Kidney (tissue), 22 donors: ENCODE measurements at places on chromosomes 3 and 15.

- DNase-seq, result no peak
Measured at GRCh38 chr15:44094781-44095180, 100.3 kb downstream of the FRMD5 start.

- peak; percentile 40 for DNase-seq
Measured at GRCh38 chr3:29279286-29279685, 1.6 kb upstream of the RBMS3 start.

DNA sequence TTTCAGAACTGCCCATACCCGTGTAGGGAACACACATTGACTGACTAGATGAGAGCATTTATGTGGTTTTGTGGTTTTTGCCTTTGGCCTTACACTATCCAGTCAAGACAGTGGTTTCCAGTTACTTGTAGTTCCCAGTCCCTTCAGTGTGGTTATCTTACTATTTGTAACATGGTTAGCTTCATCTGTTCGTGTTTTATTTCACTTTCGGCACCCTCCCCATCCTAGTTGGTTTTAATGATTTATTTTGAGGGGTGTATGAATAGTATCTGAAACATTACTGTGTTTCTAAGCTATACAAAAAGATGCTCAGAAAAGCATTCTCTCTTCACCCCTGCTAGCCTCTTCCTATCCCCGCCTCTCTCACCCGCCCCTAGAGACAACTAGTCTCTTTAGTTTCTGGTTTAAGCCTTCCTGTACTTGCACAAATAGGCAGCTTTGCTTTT is 14.1 kb downstream of the LYSMD4 start:
- no peak for DNase-seq

GRCh38 chr3:154301561-154301960 is 22.7 kb downstream of the DHX36 start:
- DNase-seq, result no peak

- no peak for DNase-seq
Measured at GRCh38 chr15:34043391-34043790, 4.4 kb upstream of the AVEN start.

DNA sequence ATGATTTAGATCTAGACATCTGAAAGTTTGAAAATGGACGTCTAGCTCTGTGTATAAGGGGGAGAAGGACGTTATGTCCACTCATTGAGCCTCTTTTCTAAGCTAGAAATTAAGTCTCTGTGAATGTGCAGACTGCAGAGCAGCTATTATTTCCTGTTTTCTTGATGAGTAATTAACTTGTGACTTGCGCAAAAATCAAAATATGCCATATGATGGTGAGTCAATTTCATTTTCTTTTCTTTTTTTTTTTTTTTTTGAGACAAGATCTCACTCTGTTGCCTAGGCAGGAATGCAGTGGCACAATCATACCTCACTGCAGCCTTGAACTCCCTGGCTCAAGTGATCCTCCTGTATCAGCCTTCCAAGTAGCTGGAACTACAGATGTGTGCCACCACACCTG is 14.1 kb downstream of the LACTB start:
- no peak for DNase-seq

GRCh38 chr3:124831628-124832199 is 55.5 kb downstream of the ITGB5 start:
- DNase-seq, result no peak

- DNase-seq, result no peak
Measured at GRCh38 chr3:129371041-129371826, 57.2 kb downstream of the EFCAB12 start.

DNA sequence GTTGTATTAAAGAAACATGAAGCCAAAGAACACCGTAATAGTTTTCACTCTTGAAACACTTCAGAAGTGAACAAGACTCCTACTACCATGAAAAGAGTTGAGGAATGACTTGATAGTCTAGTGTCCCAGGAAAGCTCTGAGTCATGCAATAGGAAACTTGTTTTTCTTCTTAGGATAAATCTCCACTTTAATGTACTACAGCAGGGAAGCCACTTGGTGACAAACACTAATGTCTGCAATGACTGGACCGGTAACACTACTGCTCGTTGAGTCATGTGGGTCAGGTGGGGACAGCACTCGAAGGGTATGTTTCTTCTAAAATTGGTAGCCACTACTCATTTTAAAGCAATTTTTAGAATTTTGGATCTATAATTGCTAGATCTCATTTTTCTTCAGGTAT is 291.7 kb upstream of the CNTN3 start:
- no peak for DNase-seq

DNA sequence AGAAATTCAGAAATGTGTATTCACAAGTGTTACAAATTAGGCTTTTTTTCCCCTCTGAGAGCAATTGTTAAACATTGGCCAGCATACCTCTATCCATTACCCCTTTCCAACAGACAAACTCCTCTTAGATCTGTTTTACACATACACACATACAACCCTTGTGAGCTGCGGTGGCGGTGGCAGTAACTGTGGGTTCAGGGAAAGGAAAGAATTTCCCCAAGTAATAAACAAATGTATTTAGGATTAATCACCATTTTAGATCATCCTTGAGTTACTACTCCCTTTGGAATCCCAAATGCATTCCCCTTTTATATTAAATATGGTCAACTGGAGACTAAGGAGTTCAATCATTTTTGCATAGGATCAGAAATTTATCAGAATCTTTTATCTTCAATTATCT is 667.0 kb downstream of the FHIT start:
- no peak for DNase-seq

DNA sequence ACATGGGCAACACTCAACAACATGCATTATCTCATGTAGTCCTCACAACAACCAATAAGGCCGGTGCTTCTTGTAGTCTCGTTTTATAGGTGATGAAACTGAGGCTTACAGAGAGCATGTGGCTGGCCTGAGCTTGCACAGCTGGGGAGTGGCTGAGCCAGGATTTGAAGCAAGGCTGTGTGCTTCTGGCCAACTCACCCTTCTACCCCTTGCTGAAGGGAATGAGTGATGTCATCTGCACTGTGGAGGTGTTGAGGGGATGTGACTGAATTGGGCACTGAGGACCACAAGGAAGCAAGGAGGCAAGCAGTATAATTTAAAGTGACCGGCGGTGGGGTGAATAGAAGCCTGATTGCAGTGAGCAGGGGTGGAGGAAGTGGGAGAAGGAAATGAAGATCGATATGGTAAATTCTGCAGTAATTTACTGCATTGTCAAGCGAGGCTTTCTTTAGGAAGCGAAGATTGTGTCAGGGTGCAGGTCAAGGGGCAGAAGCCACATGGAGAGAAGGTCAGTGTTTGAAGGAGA is 62.3 kb downstream of the MINAR1 start:
- no peak for DNase-seq

DNA sequence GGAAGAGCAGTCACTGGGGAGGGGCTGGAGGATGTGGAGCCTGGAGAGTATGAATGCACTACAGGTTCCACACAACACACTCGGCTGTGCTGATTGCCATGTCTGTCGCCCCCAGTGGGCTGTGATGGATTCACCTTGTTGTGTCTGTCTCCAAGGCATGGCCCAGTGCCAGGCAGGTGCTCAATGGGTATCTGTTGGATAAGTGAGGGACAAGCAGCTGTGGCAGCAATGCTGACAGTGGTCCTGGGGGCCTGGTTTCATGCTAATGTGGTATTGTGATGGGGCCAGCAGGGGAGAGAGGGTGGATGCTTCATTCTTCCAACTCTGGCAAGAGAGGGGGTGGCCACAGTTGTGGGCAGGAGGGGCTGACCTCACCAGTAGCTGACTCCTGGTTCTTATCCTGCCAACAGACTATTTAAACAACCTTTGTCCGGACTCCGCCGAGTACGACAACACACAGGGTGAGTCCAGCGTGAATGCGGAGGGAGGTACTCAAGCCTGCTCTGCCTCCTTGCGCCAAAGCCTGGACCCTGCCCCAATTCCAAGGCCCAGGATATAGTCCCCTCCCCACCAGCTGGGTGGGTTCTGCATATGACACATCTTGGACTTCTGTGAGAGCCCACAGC is 47.3 kb upstream of the NR2C2 start:
- no peak for DNase-seq

- DNase-seq, result no peak
Measured at GRCh38 chr3:171195686-171196085, 169.2 kb upstream of the SLC2A2 start.

GRCh38 chr3:53114412-53115074 is 15.7 kb downstream of the RFT1 start:
- no peak for DNase-seq

DNA sequence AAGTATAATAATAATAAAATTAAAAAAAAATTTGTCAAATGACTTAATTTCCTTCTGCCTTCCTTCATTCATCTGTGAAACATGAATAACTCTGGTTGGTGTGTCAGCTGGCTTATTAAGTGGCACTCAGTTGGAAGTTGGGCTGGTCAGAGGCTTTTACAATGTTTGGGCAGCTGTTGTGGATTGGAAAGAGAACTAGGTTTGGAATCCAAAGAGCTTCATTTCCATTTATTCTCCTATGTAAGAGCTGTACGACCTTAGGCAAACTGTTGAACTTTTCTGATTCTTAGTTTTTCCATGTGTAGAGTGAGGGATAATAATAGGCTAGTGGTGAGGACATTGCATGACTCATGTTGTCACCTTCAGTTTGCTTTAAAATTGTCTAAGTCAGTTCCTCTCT is 606.7 kb downstream of the PDCD6IP start:
- no peak for DNase-seq

GRCh38 chr15:35522061-35522460 is 23.9 kb downstream of the DPH6 start:
- DNase-seq, result no peak

GRCh38 chr15:92617549-92618520 is 37.7 kb downstream of the FAM174B start:
- DNase-seq, result no peak

- DNase-seq, result peak; percentile 83
Measured at GRCh38 chr15:71448688-71449114, 333.4 kb downstream of the THSD4 start.

GRCh38 chr3:149717391-149718056 is 34.8 kb downstream of the COMMD2 start:
- no peak for DNase-seq

DNA sequence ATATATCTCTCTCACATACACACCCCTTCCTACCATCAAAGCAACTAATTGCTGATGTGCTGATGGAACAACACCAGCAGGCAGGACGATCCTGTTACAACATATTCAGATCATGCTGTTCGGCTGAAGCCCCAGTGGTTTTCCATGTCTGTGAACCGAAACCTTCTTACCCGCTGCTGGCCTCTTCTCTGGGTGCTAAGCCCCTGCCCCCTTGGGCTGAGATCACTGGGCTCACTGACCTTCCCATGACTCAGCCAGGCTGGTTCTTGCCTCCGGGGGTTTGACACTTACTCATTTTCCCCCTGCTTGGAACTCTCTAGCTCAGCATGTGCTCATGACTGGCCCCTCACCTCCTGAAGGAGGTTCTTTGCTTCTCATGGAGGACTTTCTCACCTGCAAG is 122.0 kb upstream of the RGMA start:
- no peak for DNase-seq

GRCh38 chr3:162213956-162214355 is 717.3 kb downstream of the OTOL1 start:
- no peak for DNase-seq

DNA sequence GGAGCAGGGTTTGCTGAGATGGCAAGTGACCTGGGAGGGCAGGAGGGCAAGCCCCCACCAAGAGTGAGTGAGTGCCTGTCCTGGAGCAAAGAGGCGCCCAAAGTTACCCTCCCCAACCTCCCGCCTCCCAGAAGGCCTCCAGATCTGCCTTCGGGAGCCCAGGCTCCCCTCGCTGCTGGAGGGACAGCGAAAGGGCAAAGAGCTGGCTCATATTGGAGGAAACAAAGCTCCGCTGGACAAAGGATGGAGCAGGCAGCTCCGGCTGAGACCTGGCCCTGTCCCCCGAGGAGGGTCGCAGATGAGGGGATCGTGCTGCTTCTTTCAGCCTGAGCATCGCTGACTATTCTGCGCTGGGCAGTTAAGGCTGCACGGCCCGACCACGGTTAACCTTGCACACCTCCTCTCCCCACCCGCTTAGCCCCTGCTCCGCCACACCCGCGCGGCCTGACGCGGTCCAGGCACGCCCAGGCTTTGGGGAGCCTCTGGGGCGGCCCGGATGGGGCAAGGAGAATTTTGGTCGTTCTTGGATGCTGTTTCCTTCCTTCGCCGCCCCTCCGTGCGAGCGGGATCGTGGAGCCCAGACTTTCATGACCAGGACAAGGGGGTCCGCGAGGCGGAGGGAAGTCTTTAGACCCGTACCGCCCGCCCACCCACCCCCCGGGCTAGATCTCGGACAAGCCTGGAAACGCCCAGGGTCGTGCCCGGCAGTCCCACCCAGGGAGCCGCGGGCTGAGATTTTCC is 651 bp downstream of the PLCD1 start:
- DNase-seq, result no peak

DNA sequence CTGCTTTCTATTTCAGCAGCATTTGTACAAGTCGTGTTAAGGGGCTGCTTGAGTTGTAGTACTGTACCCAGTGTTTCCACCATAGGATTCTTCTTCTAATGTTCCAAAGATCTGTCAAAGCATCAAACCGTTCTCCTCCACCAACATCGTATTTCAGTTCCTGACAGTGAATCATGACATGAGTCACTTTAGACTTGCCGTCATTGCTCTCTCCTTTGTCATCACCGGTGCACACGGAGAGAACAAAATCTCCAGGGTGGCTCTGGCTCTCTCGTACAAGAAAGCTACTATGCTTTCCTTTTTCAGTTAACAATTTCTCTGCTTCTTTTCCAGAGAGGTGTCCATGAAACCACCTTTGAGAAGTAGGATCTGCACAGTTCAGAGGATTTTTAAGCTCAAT is 270.9 kb upstream of the CCDC54 start:
- no peak for DNase-seq

DNA sequence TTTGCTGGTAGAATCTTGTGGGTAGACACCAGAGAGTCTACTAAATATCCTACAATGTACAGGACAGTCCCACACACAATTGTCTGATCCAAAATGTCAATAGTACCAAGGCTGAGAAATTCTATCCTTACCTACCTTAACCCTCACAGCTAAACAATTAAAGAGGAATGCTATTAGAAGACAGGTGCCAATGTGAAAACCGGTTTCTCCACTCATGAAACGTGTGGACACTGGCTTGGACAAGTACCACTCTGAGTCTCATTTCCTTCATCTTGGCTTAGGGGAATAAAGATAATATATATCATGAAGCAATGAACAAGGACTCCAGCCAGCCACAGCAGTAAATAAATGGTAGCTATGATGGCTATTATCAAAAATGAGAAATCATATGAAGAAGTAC is 90.2 kb downstream of the RFTN1 start:
- DNase-seq, result no peak

- DNase-seq, result no peak
Measured at GRCh38 chr3:9079676-9080075, 116.4 kb upstream of the RAD18 start.

DNA sequence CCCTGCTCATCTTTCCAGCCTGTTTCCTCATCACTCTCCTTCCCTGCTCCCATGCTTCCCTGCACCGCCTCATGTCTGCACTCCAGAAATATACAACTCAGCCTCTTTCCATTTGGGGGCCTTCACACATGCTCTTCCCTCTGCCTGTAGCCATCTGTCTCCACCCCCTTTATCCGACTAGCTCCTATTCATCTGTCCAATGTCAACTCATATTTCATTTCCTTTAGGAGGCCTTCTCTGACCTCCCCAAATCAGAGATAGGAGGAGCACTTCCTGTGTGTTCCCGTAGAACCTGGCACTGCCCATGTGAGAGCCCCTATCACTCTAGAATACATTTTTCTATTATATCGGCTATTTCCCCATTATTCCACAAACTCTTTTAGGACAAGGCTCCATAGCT is 10.6 kb downstream of the ATP8B4 start:
- no peak for DNase-seq

- DNase-seq, result no peak
Measured at GRCh38 chr15:98653686-98654085, 5.3 kb downstream of the IGF1R start.

GRCh38 chr15:43529141-43529540 is 11.7 kb downstream of the MAP1A start:
- DNase-seq, result no peak

- DNase-seq, result peak; percentile 77
Measured at GRCh38 chr3:24521420-24522145, 26.9 kb upstream of the THRB start.
